Cortex of kidney (tissue), 1 donor: ENCODE measurements at places on chromosomes 5 and 9.

GRCh38 chr9:38422555-38423260, 1.5 kb downstream of the IGFBPL1 start:
- DNase-seq = no peak

GRCh38 chr9:9917400-9917799, 695.4 kb downstream of the PTPRD start:
- DNase-seq = no peak

DNA sequence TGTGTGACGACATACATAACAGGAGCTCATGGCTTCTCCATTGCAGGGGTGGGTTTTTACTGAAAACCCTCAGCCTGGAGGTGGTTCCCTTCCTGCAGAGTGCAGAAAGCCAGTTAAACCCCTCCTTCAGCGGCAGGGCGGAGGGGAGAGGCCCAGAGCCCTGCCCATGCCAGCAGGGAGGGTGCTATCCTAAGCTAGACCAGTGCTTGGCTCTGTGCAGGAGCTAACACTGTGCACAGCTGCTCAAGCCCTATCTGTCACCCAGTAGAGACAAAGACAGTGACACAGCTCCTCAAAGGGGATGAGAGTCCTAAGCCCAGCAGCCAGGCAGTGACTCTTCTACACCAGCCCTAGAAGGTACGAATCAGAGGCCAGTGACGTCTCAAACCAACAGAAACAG, 70.0 kb upstream of the ZSWIM6 start:
- no peak for DNase-seq

DNA sequence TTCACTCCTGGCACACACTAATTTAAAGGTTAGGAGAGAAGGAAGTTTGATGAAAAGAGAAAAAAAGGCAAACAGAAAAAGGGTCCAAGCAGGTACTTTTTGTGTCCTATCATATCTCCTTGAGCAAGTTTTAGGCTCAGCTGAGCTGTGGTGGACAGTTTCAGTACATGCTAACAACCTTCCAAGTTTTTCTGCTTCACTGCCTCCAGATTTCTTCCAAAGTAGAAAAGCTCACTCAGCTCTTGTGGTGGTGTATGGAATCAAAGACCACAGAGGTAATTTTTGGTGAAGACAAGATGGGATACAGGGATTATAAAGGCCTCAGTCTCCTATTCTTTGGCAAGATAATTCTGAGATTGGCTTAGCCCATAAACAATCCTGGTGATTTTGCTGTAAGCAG, 921.8 kb downstream of the NR2F1-AS1 start:
- no peak for DNase-seq

- no peak for DNase-seq
Observed at GRCh38 chr5:466661-467310, 23.8 kb downstream of the EXOC3 start.

DNA sequence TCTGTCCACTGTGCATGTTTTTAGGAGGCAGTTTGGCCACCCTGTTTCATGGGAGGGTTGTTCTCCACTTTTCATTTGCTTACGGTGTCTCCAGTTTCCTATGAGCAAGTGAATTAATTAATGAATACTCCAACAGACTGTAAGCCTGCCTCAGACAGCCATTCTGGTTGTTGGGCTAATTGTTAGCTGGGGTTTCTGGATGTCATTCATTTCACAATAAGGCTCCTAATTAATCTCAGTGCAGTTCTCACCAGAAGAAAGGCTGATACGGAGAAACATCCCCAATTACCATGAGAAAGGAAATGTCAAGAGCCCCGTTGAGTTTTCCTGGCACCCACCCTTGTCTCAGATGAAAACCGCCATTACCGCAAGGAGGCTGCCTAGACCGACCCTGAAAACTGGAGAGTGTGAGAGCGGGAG, 75.8 kb downstream of the MAP1B start:
- no peak for DNase-seq

GRCh38 chr5:174273325-174273724, 227.8 kb downstream of the NSG2 start:
- no peak for DNase-seq

- no peak for DNase-seq
Observed at GRCh38 chr5:1815071-1815786, 14.0 kb downstream of the NDUFS6 start.

DNA sequence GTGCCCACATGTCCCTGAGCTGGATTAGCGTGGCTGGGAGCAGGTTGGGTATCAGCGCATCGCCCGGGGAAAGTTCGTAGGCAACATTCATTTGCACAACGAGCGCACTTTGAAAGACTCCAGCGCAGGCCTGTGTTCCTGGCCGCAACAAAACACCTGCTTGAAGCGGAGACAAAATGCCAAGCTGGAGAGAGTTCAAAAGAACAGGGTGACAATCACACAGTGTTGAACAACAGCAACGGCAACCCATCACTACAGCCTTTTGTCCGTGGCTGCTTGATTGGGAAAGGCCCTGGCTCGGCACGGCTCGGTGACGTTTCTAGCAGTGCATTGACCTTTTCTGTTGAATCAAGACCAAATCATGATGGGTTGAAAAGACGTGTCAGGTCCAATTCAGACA, 336.3 kb downstream of the IRX1 start:
- no peak for DNase-seq

GRCh38 chr9:117679416-117679815, 24.8 kb upstream of the TLR4 start:
- DNase-seq = no peak

GRCh38 chr5:76691467-76692273, 24.3 kb upstream of the F2R start:
- no peak for DNase-seq

DNA sequence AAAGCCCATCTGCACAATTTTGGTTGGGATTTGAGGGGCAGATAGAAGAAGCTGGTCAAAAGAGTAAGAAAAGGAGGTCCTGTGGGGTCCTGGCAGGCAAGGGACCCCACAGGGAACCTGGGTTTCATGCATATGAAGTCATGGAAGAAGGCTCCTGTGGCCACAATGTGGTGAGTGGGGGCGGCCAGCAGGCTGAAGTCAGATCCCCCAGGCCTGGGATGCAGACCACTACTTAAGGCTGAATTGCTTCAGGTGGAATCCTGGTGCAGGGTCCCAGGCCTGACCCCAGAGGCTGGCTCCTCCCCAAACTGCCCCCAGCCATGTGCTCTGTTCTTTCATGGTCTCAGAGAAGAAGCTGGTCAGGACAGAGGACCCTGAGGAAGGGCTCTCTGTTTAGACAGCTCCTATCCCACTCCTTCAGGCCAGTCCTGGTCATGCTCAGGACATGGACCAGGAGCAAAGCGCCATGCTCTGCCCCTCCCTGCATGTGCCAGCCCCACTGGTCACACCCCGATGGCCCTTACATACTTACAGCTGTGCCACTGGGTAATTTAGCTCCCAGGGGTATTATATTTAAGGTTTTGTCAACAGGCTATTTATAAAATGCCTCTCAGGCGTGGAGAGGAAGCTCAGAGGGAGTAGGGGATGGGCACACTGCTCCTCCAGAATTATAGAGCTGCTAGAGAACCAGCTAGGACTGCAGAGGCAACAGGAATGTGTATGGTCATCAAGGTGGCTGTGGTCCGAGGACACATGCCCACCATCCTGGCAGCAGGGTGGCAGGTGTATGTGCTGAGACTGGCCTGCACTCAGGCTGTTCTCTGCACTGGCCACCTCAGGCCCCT, 33.4 kb downstream of the C5orf15 start:
- no peak for DNase-seq

- DNase-seq = no peak
Observed at GRCh38 chr5:136457390-136458013, 92.2 kb upstream of the TRPC7 start.

DNA sequence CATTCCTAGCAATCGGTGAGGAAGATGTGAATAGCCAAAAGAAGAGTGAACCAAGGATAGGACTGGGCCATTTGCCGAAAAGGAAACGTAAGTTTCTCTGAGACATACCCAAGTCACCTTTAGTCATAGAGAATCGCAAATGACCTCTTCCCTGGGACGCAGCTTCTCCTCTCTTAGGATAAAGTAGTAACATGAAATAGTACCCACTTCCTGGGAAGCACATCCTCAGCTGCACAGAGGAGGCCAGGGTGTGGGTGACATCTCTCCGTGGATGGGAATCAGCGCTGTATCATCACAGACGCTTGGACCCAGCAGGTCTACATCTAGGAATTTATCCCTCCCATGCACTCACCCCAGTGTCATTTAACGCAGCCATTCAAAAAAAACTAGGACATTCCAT, 120.9 kb upstream of the PHYKPL start:
- no peak for DNase-seq

GRCh38 chr9:130112538-130113151, 58.9 kb downstream of the GPR107 start:
- no peak for DNase-seq

- no peak for DNase-seq
Observed at GRCh38 chr9:7946458-7946857, 146.9 kb upstream of the DMAC1 start.

- DNase-seq = no peak
Observed at GRCh38 chr5:151461312-151461711, 13.9 kb downstream of the SLC36A1 start.

DNA sequence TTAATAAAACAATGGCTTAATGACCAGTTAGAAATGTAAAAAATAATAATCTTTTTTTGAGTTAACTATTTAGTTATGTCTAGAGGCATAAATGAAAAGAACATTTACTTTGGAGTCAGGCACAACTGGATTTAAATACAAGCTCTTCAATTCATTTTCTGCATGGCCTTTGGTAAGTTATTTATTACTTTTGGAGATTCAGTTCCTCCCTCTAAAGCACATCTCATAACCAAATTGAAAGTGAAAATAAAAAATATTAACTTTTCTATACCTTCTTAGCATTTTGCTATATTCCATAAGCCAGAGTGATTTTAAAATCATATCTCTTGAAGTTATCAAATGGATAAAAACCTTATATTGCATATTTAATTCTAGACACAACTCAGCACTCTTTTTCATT, 434.9 kb upstream of the SMARCA2 start:
- no peak for DNase-seq

- DNase-seq = no peak
Observed at GRCh38 chr5:100791391-100791790, 111.7 kb downstream of the ST8SIA4 start.

GRCh38 chr5:145072889-145073288, 762.3 kb downstream of the PRELID2 start:
- DNase-seq = no peak

GRCh38 chr5:31196309-31196708, 2.8 kb downstream of the CDH6 start:
- DNase-seq = no peak

GRCh38 chr9:106438928-106439327, 424.0 kb upstream of the ZNF462 start:
- DNase-seq = no peak

- no peak for DNase-seq
Observed at GRCh38 chr9:27423915-27424710, 100.0 kb upstream of the IFNK start.

DNA sequence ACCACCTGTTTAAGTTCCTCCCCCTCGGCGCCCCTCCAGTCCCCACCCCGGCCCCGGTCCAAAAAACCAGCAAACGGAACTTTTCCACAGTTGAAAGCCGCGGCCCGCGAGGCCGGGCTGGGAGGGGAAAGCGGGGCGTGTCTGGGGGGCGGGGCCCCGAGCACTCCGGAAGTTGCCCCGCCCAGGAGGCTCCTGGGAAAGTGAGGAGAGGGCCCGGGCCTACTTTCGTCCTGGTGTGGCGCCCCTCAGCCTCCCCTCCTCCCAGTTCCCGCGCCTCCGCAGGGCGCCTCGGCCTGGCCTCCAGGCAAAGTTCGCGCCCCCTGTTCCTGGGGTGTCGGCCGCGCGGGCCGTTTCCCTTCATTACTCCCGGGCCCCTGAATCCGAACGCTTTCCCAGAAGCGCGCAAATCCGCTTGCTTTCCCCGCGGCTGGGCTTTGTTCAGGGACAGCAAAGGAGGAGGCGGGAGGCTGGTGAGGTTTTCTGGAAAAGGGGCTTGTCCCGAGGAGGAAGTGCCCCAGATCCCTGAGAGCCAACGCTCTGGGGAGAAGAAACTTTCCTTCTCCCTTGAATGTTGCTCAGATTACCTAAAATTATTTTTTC, 4.5 kb upstream of the DMRT3 start:
- no peak for DNase-seq

- DNase-seq = no peak
Observed at GRCh38 chr9:97511655-97512427, 10.4 kb downstream of the TMOD1 start.

DNA sequence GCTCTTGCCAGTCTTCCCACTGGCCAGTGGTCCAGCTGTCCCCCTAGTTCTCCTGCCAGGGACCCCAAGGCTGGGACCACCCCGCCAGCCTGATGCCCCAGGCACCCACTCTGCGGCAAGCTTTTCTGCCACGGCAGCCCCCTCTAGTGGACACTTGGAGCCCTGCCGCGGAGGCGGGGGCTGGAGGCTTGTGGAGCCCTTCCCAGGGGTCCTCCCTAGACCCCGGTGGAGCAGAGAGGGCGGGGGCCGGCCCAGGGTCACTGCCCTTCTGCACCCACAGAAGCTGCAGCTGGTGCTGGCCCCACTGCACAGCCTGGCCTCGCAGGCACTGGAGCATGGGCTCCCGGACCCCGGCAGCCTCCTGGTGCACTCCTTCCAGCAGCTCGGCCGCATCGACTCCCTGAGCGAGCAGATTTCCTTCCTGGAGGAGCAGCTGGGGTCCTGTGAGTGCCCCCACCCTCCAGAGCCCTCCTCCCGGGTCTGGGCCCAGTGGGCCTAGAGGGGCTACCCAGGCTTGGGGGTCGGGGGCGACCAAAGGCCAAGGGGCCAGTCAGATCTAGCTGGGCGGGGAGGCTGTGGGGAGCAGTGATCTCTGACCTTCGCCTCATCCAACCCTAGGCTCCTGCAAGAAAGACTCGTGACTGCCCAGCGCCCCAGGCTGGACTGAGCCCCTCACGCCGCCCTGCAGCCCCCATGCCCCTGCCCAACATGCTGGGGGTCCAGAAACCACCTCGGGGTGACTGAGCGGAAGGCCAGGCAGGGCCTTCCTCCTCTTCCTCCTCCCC, 9.1 kb downstream of the EGFL7 start:
- DNase-seq = no peak

DNA sequence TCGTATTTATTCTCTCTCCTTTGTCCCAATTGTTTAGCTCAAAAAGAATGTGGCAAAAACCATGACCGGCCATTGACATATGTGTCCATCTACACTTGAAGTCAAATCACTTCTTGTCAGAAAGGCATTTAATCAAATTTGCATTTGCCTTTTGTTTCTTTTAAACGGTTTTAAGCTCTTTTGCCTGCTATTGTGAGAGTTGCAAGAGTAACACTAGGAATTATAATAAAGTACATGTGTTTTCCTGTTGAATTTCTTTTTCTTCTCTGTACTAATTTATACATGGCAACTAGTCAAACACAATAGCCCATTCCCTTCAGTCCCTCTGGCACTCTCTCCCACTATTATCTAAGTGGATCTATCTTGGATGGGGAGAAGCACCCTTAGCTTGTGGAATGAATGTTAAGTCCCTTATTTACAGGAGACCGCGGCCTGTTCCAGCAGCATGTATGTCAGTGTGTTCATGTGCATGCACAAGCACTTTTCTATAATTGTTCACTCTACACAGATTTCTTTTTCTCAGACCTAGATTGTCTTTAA, 3.2 kb downstream of the ADAMTSL1 start:
- DNase-seq = no peak
